ENCODE measurements at places on chromosomes 5 and 9.

- no peak for DNase-seq
These were observed 11.3 kb downstream of the NIM1K start for GRCh38 chr5:43203373-43203772.

DNA sequence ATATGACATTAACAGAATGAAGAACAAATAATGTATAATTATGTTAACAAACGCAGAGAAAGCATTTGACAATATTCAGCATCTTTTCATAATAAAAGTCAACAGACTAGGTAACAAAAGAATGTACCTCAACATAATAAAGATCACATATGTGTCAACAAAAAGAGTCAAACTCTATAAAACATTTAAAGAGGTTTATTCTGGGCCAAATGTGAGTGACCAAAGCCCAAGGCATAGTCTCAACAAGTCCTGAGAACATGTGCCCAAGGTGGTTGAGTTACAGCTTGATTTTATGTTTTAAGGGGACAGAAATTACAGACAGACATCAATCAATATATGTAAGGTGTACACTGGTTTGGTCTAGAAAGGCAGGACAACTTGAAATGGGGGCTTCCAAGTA lies 19.4 kb downstream of the BTNL8 start:
- DNase-seq = no peak

- no peak for DNase-seq
These were observed 797.9 kb downstream of the TLE4 start for GRCh38 chr9:80369641-80370040.

DNA sequence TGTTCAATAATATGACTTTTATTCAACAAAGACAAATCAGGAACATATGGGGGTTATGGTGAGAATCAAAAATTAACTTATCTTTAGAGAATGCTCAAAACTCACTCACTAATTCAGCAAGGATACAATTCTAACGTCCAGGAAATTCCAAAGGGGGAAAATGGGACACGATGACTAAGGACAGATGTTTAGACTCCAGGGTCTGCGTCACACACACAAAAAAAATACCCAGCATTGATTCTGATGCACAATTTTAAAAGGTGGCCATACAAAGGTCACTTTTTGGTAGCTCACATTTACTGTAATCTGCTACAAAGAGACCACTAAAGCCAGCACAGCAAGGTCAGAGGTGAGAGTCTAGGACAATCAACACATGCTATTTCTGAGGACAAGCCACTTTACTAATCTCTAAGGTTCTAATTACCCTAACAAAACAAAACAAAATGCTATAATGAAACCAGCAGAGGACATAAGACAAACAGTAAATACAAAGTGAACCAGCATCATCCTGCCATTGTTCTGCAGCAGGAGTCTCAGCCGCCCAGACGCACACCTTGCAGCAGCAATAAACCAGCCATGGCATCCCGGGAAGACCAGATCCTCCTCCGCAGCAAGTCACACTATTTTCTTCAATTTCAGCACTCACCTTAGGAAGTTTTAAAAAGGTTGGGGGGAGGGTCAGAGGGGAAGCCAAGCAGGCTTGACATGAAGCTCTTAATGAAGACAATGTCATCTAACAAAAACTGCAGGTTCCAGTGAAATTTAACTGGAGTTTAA lies 57.8 kb downstream of the TTC39B start:
- no peak for DNase-seq

- DNase-seq = no peak
These were observed 9.3 kb upstream of the ZCCHC9 start for GRCh38 chr5:81292130-81292529.

GRCh38 chr5:132020568-132021339 lies 9.3 kb upstream of the ACSL6 start:
- no peak for DNase-seq

DNA sequence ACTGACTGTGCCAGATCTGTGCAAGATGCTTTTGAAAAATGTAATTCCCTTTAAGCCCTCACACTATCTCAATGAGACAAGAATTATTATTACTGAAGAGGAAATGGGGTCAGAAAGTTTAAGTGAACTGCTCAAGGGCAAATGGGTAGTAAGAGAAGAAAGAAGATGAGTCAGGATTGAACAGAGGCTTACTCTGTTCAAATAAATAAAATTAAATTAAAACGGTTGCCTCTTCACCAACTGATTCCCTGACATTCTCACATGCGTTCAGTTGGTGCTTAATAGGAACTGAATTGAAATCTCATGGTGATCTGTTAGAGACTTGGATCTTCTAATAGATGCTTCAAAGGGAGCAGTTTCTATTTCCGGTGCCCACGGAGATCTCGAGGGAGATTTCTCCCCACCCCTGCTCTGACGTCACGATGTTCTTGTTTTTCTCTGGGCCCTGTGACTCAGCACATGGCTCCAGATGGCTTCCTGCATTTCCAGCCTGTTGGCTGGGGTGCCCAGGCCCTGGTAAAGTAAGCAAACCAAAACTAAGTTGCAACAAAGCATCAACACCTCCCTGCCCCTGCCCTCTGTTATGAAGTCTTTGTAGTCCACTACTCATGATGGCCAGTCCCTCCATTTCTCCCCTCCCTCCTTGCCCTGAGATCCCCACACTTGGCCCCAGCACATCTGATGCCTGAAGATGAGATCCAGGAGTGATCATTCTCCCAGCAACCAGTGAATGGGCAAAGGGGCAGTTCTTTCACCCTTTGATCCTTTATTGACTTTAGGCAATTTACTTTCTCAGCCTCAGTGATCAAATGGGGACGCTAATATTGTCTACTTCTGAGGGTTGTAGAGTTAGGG lies 106.1 kb upstream of the CPEB4 start:
- DNase-seq = peak; percentile 79

DNA sequence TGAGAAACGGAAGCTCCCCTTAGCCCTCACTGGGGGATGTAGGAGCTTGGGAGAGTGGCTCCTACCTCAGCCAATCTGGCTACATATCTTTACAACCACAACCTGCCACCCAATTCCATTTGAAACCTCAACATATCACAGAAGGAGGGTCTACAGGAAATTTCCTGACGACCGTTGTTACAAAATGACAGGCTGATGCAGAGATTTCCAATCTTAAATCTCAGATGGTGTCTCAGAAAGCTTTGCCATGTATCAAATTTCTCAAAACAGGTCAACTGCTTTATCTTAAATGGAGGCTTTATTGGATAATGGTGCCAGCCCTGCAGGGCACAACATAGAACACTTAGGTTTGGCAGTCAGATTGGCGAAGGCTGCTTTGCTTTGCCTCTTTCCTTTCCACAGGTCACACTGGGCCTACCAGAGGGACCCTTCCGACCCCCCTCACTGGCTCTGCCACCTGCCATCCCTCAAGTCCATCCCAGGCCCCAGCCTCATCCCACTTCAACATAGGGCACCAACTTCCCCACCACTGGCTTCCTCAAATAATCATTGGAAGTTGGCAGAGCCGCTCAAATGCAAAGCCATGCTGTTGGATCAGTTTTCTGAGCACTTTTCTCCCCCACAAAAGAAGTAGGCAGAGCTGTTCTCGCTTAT lies 11.1 kb upstream of the SPATA31E1 start:
- no peak for DNase-seq

- DNase-seq = no peak
These were observed 4.6 kb upstream of the CTNNA1 start for GRCh38 chr5:138748630-138749081.

- DNase-seq = peak; percentile 86
These were observed 557 bp upstream of the PHF2 start for GRCh38 chr9:93575796-93576257.

DNA sequence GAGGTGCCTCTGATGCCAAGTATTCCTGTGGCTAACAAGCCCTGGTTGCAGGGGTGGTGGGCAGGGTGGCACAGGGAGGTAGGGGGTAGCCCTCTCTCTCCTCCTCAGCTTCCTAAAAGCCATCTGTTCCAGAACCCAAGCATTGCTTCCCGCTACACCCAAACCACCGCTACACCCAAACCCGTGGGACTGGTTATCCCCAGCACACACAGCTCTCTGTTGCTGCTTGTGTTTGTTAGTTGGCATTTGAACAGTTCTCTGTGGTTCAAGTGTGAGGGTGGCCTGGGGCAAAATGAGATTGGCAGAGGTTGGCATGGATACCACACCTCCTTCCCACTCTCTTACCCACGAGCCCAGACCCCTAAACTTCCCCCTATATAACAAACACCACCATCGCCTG lies 40.4 kb downstream of the SPARC start:
- DNase-seq = no peak

DNA sequence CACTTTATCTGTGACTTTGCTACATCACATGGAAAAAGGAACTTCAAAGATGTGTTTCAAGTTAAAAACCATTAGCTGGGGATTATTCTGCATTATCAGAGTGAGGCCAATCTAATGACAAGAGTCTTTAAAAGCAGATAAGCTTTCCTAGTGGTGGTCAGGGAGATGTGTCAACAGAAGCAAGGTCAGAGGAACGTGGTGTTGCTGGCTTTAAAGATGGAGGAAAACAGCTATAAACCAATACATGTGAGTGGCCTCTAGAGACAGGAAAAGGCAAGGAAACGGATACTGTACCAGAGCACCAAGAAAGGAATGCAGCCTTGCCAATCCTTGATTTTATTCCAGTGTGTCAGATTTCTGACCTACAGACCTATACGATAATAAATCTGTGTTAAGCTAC lies 204.2 kb downstream of the TAF11L14 start:
- DNase-seq = no peak

DNA sequence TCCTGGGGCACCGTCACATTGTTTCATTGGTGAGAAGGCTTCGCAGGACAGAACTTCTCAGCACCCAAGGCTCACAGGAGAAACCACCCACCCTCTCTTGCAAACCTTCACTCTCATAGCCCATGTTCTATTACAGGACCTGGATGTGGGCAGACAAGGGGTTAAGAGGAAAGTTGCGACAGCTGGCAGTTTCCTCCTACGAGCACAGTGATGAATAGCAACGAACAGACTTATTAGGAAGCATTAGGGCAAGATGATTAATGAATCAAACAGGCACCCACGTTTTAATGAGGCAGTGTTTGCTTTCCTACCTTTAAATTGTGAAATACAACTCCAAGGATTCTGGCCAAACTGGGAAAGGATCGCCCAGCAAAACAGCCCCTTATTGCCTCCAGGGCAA lies 339.3 kb downstream of the DRD1 start:
- DNase-seq = no peak

DNA sequence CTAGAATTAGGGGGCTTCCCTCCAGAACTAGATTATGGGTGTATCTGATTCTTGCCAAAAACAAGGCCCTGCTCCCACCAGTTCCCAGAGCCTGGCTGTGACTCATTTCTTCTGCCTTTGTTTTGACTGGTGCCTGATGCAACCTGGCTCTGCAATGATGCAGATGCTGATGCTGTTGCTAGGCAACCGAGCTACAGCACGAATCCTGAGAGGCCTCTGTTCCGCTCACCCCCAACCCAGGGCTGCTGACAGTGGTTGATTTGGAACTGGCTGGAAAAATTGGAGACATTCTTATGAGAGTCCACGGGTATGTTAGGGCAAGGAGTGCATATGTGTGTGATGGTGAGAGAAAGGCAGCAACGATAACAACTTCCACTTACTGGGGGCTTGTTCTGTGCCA lies 100.3 kb downstream of the NSG2 start:
- DNase-seq = no peak

DNA sequence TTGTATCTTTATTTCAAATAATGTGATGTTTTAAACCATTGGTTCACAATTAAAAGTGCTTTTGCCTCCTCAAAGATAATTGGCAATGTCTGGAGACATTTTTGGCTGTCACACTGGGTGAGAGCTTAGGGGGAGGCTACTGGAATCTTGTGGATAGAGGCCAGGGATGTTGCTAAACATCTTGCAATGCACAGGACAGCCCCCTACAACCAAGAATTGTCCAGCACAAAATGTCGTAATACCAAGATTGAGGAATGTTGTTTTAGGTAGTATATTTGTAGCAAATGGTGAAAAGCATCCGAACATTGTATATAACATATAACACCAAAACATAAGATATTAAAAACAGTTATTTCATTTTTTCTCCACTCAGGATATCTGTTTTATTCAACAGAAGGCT lies 99.8 kb downstream of the SLC44A1 start:
- no peak for DNase-seq

DNA sequence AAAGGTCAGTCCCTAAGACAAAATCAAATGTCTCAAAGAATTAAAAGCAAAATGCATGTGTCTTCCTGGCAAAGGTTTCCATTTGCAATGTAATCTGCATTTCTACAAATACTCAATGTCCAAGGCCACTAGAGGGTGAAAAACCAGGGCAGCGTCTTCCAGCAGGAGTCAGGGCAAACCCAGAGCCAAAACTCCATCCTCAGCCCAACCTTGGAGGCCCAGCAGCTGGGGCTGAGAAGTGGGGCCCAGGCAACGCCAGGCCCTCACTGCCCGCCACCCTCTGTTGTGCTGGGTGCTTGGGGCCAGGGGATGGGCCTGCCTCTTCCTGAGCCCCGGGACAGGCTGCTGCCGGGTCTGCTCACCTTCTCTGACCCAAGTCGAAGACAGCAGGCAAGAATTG lies 200.1 kb downstream of the PAX5 start:
- no peak for DNase-seq

DNA sequence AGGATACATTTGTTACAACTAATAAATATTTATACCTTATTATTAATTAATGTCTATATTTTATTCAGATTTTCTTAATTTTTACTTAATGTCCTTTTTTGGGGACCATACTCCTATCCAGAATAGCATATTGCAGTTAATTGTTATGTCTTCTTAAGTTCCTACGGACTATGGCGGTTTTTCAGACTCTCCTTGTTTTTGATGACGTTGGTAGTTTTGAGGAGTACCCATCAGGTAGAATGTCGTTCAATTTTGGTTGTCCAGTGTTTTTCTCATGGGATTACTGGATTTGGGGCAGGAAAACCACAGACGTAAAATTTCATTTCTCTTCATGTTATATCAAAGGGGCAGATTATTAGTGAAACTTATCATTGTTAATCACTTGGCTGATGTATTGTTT lies 223.7 kb downstream of the ISL1 start:
- no peak for DNase-seq

GRCh38 chr5:154546719-154547118 lies 68.7 kb upstream of the HAND1 start:
- DNase-seq = no peak

DNA sequence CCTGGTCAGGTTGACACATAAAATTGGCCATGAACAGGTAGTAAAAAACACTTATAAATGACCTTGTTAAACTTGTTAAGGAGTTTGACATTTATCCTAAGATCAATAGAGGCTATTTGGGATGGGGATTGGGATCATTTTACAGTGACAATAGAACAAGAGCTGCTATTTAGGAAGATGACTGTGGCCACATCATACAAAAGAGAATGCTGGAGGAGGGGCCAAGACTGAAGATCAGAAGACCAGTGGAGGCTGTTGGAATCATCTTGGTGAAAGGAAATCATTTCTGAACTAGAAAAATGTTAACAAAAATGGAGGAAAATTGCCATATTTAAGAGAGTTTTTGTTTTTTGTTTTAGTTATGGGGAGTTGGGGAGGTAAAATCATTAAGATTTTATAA lies 304.8 kb upstream of the TLE4 start:
- DNase-seq = no peak

All from hematopoietic multipotent progenitor cell treated with erythropoietin and hydrocortisone succinate and interleukin-3 and kit ligand, for 6 days (in vitro differentiated cells).